CD4-positive, alpha-beta memory T cell (primary cell): ENCODE measurements at places on chromosomes 12 and 14.

GRCh38 chr14:100103250-100104005, 38.2 kb downstream of the EVL start:
- no peak for DNase-seq

- DNase-seq, result no peak
These were observed 758.0 kb downstream of the DIO2 start for GRCh38 chr14:79453276-79453675.

GRCh38 chr14:42980419-42980818, 1373.7 kb downstream of the LRFN5 start:
- no peak for DNase-seq

DNA sequence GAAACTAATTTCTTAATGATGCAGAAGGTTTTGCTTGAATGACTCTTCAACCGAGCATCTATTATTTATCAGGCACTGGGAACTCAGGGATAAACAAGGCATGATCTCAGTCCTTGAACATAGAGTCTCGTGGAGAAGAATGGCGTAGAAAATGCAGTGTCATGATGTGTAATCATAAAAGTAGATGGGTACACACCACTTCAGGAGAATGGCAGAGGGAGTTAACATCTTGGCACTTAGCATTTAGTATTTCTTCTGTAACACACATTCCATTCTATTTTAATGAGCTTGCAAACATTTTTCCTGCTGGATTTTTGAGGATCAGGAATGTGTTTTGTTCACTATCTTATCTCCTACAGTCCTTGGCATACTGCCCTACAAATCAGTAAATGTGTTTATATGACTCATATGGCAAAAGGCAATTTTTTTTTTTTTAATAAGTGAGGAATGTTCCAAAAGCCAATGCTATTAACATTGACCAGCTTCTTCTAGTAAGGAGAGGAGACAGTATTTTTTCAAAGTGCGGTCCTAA, 3.8 kb downstream of the TXNRD1 start:
- no peak for DNase-seq

DNA sequence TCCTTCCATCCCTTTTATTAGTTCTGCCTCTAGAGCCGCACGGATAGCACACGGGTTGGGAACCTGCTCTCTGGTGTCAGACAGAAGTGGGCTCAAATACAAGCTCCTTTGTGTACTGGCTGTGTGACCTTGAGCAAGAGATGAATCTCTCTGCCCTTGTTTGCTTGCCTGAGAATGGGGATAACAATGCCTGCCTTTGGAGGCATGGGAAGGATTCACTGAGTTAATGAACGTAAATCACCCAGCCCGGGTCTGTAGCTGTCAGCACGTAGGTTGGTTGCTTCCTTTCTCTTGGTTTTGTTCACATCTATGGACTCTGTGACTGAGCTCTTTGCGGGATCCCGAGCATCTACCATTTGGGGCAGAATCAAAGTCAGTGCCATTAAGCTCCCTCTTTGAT, 79.3 kb upstream of the NRXN3 start:
- no peak for DNase-seq
